ENCODE measurements at places on chromosomes 16 and 17.

- DNase-seq, result no peak
These were observed 16.4 kb upstream of the ALOX15B start for GRCh38 chr17:8022360-8023003.

DNA sequence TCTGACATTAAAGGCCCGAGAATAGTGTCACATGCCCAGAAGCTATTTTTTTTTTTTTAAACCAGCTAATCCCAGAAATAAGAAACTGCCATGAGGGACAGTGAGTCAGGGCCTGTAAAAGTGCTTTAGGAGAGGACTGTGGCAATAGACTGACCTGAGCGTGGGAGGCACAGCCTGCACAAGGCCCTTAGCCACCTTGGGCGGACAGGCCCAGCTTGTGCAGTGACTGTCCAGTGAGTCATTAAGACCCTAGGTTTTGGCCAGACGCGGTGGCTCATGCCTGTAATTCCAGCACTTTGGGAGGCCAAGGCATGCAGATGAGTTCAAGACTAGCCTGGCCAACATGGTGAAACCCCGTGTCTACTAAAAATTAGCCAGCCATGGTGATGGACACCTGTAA lies 343.0 kb upstream of the ZFHX3 start:
- no peak for DNase-seq

DNA sequence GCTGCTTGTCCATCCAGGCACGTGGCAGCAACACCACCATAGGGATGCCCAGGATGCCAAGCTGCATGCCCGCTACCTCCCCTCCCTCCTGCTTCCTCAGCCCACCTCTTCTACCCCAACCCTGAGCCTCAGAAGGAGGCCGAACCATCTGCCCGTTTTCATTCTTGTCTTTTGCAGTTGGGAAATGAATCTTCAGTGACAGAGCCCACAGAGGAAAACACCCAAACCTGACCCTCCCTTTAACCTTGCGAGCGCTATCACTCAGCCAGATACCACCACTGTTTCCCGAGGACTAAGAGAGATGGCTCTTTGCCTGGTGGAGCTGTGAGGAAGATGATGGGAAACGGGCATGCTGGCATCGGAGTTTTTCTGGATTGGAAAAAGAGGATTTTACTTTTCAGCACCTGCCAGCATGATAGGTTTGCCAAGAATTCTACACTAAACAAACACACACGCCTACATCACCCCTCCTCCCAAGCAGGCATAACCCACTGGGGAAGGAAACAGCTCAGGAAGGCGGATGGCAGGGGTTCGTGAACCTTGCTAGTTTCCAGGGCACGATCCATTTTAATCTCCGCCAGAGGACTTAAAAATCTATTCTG lies 457.4 kb downstream of the SLC39A11 start:
- DNase-seq, result no peak

DNA sequence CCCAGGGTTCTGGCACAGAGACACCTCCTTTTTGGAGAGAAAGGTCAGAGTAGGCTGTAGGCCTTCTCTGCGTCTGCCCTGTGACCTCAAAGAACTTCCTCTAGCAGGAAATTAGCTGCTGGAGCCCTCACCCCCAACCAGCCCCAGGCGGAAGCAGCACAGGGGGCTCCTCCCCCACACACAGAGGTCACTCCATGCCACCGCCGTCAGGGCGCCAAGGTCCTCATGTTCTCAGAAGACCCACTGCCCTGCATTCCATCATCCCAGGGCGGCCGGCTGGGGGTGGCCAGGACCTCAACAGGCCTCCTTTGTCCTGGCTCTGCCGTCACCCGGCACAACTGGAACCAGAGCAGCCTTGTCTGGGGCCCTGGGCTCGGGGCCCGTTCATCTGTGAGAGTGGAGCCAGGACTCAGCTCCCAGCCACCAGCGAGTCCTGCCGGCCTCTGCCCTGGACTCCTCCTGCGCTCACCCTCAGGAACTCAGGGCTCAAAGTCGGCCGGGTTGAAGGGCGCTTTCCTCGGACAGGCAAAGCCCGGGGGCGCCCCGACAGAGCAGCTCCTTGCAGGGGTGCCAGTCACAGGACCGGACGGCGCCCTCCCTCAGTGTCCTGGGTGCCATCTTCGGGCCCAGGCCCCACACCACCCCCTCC lies 1.2 kb downstream of the TMC6 start:
- peak; percentile 53 for DNase-seq

DNA sequence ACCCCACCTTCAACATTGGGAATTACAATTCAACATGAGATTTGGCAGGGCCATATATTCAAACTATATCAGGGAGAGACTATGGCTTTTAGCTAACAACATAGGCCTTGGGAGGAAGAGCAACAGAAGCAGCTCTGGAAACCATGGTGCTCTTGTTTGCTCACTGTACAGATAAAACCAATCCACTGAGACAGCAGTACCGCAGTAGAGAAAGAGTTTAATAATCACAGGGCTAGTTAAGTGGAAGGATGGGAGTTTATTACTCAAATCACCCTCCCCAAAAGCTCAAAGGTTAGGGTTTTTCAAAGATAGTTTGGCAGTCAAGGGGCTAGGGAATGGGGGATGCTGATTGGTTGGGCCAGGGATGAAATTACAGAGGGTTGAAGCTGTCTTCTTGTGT lies 52.7 kb upstream of the CRHR1 start:
- DNase-seq, result no peak

- no peak for DNase-seq
These were observed 404.8 kb downstream of the CDH13 start for GRCh38 chr16:83031524-83031923.

GRCh38 chr16:11356573-11357331 lies 11.5 kb downstream of the RMI2 start:
- DNase-seq, result no peak

- no peak for DNase-seq
These were observed 6.5 kb downstream of the LGALS3BP start for GRCh38 chr17:78973196-78973595.

GRCh38 chr17:17890773-17891759 lies 54.3 kb upstream of the SREBF1 start:
- DNase-seq, result no peak

GRCh38 chr16:6249863-6250262 lies 1082.8 kb upstream of the RBFOX1 start:
- no peak for DNase-seq

GRCh38 chr17:82932518-82933310 lies 92.9 kb upstream of the ZNF750 start:
- no peak for DNase-seq

DNA sequence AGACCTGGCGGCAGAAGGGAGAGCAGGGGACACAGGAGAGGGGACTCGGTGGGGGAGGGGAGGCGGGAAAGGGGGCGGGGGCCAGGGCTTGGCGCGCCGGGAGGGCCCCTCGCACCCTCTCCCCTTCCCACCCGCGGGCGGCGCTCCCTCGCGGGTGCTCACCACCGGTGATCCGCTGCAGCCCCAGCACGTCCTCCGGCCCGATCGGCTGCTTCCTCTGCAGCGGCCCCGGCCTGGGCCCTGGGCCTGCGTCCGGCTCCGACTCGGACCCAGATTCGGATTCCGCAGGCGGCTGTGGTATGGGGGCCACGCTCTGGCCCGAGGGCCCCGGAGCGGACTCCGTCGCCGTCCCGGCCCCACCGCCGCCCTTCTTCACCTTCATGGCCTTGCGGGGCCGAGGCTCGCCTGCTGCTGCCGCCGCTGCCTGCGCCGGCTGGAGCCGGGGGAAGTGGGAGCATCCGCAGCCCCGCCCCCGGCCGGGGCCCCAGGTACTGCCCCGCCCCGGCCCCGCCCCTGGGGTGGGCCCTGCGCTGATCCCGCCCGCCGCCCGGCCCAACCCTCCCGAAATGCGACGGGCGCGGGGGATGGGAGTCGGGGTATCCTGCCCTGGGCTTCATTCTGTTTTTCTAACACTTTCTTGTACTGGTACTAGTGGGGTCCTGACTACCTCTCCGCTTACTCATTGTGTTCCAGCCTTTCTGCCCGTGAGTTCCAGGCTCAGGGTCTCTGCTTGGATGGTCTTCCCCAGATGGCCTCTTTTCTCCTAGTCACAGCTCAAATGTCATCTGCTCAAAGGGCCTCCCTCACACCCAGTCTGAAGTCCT lies at the start of gene UNC119:
TSS of gene UNC119 (minus strand) at position 449 of the 824 bp plus-strand sequence. CDS start at position 382, 67 bp downstream.
- DNase-seq, result peak; percentile 55

DNA sequence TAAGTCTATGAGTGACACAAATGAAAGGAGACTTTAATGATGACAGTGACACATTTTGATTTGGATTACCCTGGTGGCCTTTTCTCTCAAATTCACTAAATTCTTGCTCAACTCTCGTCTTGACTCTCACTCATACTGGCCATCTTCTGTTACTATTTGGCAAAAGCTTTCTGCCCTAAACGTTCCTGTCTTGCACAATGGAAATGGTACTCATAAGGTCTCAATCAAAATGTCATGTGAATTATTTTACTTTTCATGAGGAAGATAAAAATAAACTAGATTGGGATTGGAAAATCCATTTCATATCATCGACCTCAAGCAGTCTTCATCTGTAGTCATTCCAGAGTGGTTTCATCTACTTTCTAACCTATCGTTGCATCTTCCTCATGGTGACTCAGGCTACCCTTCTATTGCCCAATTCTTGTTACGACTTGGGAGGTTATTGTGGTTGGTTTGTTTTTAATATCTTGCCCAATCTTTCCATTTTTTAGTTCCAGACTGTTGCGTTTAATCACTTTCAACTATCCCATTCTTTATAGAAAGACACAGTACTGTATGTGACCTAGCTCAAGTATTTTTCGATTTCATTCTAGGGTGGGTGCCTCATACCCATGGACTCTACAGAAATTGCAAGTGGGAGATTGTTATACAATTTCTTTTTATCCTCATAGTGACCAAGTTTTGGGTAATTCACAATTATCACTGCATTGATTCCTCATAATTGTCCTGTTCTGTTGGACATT lies 317.2 kb upstream of the KCNJ16 start:
- no peak for DNase-seq

- DNase-seq, result no peak
These were observed 43.8 kb downstream of the TTLL6 start for GRCh38 chr17:48773245-48773644.

DNA sequence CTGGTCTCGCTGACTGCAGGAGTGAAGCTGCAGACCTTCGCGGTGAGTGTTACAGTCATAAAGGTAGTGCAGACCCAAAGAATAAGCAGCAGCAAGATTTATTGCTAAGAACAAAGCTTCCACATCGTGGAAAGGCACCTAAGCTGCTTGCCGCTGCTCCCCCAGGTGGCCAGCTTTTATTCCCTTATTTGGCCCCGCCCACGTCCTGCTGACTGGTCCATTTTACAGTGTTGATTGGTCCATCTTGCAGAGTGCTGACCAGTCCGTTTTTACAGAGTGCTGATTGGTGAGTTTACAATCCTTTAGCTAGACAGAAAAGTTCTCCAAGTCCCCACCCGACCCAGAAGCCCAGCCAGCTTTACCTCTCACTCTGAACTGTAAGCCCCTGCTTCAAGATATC lies 227.8 kb downstream of the ABCC12 start:
- DNase-seq, result no peak

- no peak for DNase-seq
These were observed 86.5 kb downstream of the RPA1 start for GRCh38 chr17:1916316-1916715.

GRCh38 chr17:29933379-29933778 lies 3.4 kb upstream of the SSH2 start:
- DNase-seq, result no peak

- DNase-seq, result no peak
These were observed 82.1 kb downstream of the METRNL start for GRCh38 chr17:83161298-83162034.

GRCh38 chr16:1998360-1998835 lies 8.6 kb downstream of the SYNGR3 start:
- DNase-seq, result no peak

DNA sequence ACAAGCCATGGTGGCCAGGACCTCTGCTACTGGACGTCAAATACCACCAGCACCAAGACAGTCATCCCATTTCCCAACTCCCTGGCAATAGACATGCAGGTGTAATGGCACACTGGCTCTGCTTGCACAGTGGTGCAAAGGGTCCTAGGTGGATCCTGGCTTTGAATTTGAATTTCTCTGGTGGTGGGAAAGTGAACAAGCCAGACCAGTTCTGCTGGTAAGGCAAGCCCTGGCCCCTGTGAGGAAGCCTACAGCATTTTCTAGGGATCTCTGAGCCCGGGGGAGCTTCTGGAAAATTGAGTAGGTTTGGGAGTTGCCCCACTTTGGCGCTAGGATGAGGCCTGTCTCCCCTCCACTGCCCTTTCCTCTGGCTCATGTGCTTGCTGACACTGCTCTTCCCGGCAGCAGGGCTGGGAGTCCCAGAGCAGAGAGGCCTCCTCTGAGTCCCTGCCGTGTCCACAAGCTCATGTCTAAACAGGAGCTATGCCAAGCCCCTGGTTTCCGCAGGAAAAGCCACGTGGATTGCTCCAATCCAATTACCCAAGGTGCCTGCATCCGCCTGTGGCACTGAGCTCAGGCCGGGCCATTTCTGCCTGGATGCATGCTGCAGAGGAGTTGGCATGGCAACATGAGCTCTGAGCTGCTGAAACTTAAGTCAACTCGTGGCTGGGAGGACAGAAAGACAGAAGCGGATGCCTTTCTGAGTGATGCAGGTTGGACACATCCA lies 67.0 kb downstream of the PRMT7 start:
- DNase-seq, result no peak

- no peak for DNase-seq
These were observed 5.2 kb upstream of the GUCY2D start for GRCh38 chr17:7997186-7997585.

- no peak for DNase-seq
These were observed 192.2 kb upstream of the CDH11 start for GRCh38 chr16:65313936-65314626.

GRCh38 chr16:4940719-4941118 lies 3.8 kb upstream of the PPL start:
- no peak for DNase-seq

DNA sequence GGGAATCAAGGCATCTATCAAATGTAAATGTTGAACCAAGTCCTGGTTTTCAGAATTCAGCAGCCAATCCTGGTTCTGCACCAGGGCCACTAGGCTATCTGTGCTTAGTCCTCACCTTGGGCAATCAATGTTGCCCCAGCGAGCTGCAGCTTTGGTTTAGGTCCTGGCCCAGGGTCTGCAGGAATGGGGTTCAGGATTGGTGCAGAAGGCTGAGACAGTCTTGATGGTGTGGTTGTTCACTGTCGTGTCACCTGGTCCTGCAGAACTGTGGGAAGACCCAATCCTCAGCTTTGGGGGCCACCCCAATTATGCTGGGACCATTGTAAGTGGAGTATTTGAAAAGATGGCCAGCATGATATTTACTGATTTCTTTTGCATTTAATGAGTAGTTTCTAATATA lies 10.6 kb downstream of the TERF2IP start:
- no peak for DNase-seq

- no peak for DNase-seq
These were observed 223.9 kb downstream of the WWOX start for GRCh38 chr16:78323315-78323714.

GRCh38 chr17:79338152-79338551 lies 263.5 kb downstream of the ENGASE start:
- DNase-seq, result no peak

DNA sequence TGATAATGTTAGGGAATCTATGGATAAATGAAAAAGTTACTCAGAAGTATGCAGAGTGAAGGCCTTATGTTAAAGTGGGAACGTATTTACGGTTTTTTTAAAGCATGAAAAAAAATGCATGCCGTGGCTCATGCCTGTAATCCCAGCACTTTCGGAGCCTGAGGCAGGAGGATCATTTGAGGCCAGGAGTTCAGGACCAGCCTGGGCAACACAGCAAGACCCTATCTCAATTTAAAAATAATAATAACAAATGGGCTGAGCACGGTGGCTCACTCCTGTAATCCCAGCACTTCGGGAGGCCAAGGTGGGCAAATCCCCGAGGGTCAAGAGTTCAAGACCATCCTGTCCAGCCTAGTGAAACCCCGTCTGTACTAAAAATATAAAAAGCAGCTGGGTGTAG lies 6.0 kb downstream of the POLR2A start:
- DNase-seq, result no peak

Data from activated T-helper 1 cell treated with anti-CD3 and anti-CD28 coated beads, Interleukin-2, amount 50 U/mL, for 16 hours (primary cell).